ENCODE measurements at places on chromosomes 4 and X.

DNA sequence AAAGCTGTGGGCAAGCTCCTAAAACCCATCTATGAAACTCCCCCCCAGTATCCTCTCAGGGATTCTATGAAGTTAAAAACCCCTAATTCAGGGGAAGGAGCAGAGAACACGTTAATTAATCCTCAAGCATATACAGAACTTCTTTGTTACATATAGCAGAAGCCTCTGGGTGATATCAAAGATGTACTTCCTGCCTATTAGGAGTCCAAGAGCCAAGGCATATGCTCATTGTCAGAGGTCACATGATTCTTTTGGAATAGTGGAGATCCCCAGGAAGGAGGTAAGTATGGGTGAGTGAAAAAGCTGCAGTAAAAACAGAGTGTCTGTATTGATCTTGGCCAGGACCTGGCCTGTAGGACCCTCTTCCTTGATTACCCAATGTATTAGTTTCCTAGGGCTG is 2.9 kb upstream of the SPARCL1 start:
- no peak for DNase-seq

- no peak for DNase-seq
Measured at GRCh38 chrX:55151199-55151598, 62.4 kb downstream of the PAGE2 start.

DNA sequence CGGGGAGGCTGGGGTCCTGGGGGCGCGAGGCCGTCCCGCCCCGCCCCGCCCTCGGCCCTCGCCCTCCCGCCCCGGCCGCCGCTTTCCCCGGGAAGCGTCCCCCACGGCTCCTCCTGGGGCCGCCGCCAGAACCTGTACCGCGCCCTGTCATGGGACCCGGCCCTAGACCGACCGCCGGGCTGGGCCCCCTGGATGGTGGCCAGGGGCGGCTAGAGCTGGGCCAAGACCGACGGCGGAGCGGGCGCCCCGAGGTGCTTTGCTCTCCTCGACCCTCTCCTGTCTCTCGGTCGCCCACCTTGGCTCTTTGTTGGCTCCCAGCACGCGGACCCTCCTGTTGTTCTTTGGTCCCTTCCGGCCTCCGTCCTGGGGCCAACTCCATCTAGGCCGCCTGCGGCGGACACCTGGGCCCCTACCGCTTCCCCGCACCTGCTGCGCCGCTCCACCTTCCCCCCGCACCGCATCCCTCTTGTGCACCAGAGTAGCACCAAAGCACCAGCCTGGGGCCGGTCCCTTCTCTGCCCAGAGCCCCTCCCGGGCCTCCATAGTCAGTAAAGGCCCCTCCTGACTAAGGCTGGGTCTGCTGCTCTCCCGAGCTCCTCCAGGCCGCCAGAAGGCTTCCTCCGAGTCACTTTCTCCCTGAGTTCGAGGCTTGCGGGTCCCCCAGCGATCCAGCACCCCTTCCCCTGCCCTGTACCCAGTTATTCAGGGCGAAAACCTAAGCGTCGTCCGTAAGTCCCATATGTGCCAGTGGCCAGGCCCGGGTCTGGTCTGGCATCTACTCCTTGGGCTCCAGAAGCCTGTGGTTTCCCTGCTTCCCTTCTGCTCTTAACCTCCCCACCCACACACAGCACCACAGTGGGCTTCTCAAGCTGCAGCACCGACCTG is 587 bp downstream of the TACC3 start:
- no peak for DNase-seq

GRCh38 chrX:36898301-36898700 is 109.9 kb upstream of the FAM47C start:
- no peak for DNase-seq

Data from activated T-helper 1 cell treated with anti-CD3 and anti-CD28 coated beads, Interleukin-2, amount 50 U/mL, for 16 hours (primary cell).